ENCODE measurements at places on chromosomes 6 and 20. TPM values are rescaled to one million over a fixed set of nuclear protein-coding genes. Genes with fewer than 3 reads are reported as not detected.

Gene STK4
- total RNA-seq = 15.8 TPM

Gene GTSF1L
- not detected for total RNA-seq

Gene PNPLA1
- total RNA-seq = 0.20 TPM

Gene PKIB
- 0.88 TPM for total RNA-seq

Gene FAM209B
- total RNA-seq = 0.44 TPM

Gene ULBP2
- total RNA-seq = 5.2 TPM

Gene PPP1R3G
- 2.0 TPM for total RNA-seq

Gene HLA-A
- 100 TPM for total RNA-seq

Gene PPP1R14C
- 36.0 TPM for total RNA-seq

Gene ZNF165
- 3.0 TPM for total RNA-seq

Gene VSTM2L
- 0.52 TPM for total RNA-seq

Gene CCR6
- not detected for total RNA-seq

Gene COL11A2
- total RNA-seq = 0.32 TPM

Gene SMPDL3A
- total RNA-seq = 11.8 TPM

Gene SAMD10
- 5.7 TPM for total RNA-seq

Gene BTNL2
- not detected for total RNA-seq

Gene SALL4
- total RNA-seq = 0.44 TPM

Gene WFDC6
- total RNA-seq = not detected

Gene VWA7
- 1.6 TPM for total RNA-seq

Gene NOX3
- total RNA-seq = not detected

Gene OR2B6
- not detected for total RNA-seq

Gene SLC17A2
- not detected for total RNA-seq

Gene RIPOR3
- 1.2 TPM for total RNA-seq

Gene PRND
- total RNA-seq = not detected

Gene MUC21
- 721 TPM for total RNA-seq

Gene TRIM10
- not detected for total RNA-seq

All from esophagus mucosa (tissue), 1 donor.